Activated CD4-positive, CD25-positive, alpha-beta regulatory T cell treated with anti-CD3 and anti-CD28 coated beads, Interleukin-2, amount 50 U/mL, for 16 hours (primary cell): ENCODE measurements at places on chromosomes 7 and 10.

GRCh38 chr7:38323156-38323555 is 49.7 kb upstream of the TARP start:
- no peak for DNase-seq

- DNase-seq, result no peak
These were observed 6.5 kb upstream of the RABGEF1 start for GRCh38 chr7:66734006-66734405.

DNA sequence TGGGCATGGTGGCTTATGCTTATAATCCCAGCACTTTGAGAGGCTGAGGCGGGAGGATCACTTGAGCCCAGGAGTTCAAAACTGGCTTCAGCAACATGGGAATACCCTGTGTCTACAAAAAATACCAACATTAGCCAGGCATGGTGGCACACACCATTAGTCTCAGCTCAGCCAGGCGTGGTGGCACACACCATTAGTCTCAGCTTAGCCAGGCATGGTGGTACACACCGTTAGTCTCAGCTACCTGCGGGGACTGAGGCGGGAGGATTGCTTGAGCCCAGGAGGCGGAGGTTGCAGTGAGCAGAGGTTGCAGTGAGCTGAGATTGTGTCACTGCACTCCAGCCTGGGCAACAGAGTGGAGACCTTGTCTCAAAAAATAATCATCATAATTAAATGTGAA is 9.0 kb downstream of the LRRC27 start:
- no peak for DNase-seq

DNA sequence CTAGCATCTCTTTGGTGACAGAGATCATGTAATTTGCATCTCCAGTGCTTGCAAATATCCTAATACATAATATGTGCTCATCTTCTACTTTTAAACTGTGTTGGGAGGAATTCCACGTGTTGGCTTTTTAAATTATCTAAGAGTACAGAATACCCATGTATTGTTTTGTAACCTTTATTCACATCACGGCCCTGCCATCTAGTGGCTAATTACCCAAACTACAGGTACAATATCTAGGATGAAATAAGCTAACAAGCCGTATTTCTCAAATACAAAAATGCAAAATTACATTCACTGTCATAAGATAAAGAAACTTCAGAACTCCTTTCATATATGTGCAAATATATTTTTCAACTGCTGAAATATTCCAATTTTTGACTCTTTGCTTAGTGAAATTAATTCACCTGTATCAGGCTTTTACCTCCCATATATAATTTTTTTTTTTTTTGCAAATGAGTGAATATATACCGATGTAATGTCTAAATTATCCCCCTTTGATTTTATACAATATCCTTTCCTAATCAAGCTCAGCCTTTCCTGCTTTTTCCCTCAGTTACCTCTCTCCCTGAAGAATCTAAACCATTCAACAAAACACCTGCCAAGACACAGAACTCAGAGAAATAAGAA is 30.3 kb upstream of the LSM8 start:
- DNase-seq, result no peak

- no peak for DNase-seq
These were observed 4.6 kb downstream of the CHST3 start for GRCh38 chr10:71968553-71969474.

GRCh38 chr10:92268748-92269147 is 22.1 kb downstream of the CPEB3 start:
- DNase-seq, result no peak
